Stimulated activated CD4-positive, alpha-beta T cell treated with anti-CD3 and anti-CD28 coated beads, Interleukin-12 subunit alpha, Interleukin-12 subunit beta, amount 100 ng/mL, for 4 hours (primary cell): ENCODE measurements at places on chromosomes 7 and 10.

- no peak for DNase-seq
These were observed 177.8 kb downstream of the PIP4K2A start for GRCh38 chr10:22536620-22537019.

DNA sequence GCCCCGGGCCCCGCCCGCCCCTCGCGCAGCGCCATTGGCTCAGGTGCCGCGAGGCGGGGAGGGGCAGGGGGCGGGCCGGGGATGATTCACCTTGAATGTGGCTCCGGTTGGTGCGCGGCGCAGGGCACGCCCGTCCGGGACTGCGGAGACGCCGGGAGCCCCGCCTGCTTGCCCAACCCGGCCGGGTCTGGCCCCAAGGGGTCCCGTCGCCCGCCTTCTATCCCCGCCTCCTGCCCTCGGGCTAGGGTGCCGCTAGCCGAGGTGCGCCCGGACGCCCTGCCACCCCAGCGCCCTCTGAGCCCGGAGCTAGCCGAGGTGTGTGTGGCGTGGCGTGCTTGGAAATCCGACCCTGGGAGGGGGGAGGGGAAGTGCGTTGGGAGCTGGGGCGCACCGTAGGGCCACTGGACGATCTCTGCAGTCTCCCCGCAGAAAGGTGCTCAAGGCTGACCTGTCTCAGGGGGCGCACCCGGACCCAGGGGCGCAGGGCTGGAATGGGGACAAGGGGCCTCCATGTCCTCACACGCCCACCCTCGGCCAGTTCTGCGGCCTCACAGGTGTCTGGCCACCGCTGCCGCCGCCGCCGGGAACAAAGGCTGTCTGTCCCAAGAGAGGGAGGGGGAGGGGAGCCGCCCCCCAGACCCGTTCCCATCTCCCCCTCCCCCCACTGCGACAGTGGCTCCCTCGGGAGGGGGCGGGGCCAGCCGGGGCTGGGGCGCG is 168.9 kb downstream of the NRF1 start:
- DNase-seq = peak; percentile 77

DNA sequence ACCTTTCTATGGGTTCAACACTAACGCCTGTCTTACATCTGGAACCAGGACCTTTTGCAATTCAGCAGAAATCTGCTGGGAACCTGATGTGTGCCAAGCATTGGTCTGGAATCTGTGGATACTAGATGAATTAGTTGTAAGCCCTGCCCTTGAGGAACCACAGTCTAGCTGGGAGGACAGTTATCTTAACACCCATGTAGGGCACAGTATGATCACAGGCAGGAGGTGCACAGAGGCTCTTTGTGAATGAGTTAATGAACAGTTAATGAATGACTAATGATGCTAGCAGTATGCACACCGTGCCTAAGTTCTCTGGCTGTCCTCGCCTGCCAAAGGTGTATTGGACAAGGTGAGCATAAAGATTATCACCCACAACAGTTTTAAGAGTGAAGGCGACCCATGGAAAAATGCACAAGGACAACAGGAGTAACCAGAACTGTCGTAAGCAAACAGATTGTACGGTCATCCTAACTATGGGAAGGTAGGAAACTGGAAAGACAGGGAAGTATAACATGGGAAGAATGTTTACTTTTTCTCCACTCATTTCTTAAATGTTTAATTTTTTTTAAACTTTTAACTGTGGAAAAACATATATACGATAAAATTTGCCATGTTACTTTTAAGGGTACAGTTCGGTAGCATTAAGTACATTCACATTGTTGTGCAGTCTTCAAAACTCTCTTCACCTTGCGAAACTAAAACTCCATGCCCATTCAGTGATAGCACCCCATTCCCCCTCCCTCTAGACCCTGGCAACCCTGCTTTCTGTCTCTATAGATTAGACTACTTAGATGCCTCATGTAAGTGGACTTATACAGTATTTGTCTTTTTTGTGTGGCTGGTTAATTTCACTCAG is 139.9 kb downstream of the CXCL12 start:
- no peak for DNase-seq

DNA sequence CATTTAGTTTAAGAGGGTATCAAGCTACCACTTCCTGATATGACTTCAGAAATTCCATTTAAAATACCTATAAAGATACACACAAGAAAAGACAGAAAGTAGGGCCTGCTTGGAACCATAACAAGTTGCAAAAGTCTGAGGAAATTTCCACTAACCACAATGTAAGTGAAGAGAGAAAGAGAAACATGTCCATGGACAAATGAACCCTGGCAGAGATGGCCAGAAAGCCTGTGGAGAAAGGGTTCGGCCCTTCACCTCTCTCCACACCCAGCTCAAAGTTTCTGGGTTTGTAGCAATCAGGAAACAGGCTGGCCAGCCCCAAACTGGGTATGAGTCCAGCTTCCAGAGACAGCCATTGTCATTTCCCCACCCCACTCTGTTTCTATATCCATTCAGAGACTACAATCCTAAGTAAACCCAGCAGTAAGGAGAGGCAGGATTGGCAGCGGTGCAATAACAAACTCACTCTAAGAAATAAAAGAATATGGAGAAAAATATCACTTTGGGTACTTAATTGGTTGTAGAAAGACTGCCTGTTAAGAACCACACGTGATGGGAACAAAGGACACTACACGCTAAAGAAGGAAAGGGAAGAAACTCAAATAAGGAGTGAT is 71.1 kb downstream of the STK17A start:
- no peak for DNase-seq

GRCh38 chr10:74674927-74675326 is 151.5 kb upstream of the KAT6B start:
- DNase-seq = no peak

DNA sequence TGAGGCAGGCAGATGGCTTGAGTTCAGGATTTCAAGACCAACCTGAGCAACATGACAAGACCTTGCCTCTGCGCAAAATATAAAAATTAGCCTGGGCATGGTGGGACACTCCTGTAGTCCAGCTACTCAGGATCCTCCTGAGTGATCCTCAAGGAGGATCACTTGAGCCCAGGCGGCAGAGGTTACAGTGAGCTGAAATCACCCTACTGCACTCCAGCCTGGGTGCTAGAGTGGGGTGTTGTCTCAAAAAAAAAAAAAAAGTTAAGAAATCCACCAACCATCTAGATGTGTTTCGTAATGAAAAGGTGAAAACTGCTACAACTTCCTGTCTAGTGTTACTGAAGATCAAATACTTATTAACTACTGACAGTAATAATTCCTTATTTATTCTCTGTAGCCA is 8.1 kb downstream of the GLCCI1 start:
- DNase-seq = no peak

DNA sequence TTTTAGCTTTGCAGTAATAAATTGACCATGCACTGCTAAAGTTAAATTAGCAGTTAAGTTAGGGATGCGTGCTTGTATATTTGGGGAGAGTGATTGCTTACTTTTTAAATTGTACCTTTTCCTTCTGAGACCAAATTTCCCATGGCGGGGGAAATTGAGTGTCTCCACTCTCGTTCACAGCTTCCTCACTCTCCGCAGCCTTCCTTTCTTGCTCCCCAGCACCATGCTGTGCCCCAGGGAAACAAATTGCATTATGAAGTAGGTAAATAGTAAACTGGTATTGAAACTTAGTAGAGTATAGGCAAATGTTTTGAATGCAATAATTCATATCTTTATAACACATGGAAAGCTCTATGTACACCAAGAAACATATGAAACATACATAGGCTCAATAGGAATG is 85.4 kb downstream of the MALRD1 start:
- DNase-seq = no peak

DNA sequence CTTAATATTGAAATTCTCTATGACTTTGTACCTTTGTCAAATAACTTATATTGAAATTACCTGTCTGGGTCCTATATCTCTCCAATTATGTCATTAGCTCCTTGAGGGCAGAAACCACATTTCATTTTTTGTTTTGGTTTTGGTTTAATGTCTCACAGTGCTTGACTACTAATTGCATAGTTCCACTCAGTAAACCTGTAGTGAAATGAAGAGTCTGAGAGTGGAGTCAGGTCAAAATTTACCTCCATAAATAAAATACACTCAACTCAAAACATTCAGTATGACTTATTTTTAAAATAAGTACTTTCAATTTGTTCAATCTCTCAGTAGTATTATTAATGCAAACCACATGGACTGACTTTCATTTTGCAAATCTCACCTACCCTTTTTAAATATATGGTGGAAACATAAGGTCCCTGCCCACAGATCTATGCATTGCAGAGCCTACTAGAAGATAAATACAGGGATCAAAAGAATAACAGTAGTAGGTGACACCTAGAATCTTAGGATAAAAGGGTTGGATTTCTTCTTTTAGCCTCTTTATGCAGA is 32.5 kb downstream of the PDE1C start:
- no peak for DNase-seq

DNA sequence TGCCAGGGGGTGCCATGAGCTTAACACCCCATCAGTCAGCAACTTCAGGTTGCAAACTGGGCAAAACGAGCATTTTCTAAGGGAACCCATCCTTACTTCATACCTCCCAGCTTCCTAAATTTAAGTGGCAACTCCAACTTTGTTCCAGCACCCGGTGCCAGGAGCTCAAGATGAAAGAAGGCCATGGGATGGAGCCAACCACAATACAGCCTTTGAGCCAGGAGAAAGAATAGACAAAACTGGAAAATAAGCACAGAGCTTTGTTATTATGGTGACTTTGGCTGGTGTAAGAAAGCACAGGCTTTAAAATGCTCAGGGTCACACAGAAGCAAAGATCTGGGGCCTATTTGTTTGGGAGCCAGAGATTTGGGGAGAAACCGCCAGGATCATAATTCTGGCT is 388.7 kb upstream of the MGMT start:
- DNase-seq = no peak
